ENCODE measurements at places on chromosomes 7 and 10.

DNA sequence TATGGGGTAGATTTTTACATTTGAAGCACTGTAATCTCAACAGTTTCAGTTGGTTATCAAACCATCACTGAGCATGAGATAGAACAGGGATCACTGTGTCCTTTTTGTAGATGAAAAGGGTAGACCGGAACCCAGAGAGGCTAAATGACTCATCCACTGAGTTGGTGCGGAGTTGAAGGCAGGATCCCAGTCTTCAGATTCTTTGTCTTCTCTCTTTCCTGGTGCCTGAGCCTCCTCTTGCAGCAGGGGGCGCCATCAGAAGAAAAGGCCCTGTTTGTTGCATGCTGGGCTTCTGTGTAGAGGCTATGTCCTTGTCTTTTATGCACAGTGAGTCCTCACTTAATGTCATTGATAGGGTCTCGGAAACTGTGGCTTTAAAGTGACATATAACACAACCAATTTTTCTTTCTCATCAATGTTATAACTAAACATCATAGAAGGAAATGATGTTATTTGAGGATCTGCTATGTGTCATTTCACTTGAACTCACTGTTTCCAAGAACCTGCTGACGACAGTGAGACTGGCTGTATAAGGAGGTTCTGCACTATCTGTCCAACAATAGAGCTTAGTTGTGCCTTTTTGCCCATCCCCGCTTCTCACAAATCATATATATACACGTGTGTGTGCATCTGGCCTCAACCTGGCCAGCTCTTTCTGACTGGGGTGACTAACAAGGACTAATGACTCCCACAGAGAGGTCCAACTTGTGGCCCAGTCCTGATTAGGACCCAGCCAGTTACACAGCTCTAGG, 14.3 kb downstream of the ZNF282 start:
- DNase-seq, result peak; percentile 58

DNA sequence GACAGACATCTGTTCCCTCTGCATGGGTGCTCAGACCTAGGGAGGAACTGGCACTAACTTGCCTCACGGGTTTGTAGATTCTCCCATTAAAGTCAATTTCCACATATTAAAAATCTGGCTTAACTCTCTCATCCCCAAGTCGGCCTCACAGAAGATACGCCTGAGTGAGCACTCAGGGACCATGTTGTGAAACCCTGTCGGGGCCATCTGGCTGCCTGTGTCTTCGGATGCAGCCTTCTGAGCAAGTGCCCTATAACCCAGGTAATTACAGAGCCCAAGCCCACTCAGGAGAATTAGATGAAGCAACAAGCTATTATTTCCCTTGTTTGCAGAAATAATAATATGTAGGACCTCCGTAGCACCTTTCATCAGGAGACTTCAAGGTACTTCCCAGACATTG, 219.3 kb upstream of the GLI3 start:
- DNase-seq, result no peak

- DNase-seq, result no peak
Measured at GRCh38 chr7:96026010-96026409, 253.7 kb downstream of the DYNC1I1 start.

- no peak for DNase-seq
Measured at GRCh38 chr10:43293677-43294057, 26.8 kb upstream of the RASGEF1A start.

GRCh38 chr10:3406556-3406955, 234.0 kb upstream of the PITRM1 start:
- no peak for DNase-seq

GRCh38 chr10:61089251-61089650, 145.3 kb upstream of the RHOBTB1 start:
- DNase-seq, result no peak

DNA sequence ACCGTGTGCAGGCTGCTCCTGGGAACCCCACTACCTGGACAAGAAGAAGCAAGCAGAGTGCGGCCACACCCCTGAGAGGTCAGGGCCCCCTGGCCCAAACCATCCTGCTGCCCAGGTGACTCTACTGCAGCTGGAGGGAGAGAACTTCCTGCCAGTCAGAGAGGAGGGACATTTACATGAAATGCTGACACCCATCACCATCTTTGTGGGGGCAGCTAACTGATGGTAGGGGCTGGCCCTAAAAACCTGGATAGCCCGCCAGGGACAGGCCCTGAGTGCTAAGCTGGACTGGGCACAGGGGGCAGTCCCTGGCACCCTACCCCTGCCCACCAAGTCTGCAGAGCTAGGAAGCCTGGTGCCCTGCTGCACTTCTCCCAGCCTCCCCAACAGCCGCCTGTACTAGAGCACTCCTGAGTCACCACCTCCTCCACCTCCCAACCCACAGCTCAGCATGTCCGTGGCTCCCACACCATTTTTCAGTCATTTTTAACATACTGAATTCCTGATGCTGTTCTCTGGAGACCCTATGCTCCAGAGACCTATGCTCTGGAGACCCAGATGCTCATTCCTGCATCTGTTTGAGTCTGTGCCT, 27.5 kb downstream of the DPCD start:
- DNase-seq, result no peak

DNA sequence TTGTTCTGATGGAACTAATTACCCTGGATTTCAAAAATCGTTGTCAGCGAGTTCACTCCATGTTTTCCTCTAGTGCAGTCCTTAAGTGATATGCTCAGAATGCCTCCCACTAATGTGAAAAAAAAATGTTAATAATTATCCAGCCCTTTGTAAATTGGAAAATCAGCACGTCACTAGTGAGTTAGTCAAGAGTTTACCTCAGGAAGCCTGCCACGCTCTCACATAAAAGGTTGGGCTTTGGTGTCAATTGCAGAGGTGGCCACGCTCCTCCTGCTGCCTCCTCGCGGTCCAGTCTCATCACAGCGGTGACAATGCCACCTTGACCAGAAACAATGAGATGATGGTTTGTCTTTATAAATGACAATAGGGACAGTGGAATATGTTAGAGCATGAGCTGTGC, 22.5 kb downstream of the UPP1 start:
- no peak for DNase-seq

GRCh38 chr10:8389630-8390029, 335.1 kb downstream of the GATA3 start:
- DNase-seq, result no peak

- no peak for DNase-seq
Measured at GRCh38 chr10:70651661-70652060, 20.6 kb upstream of the ADAMTS14 start.

- DNase-seq, result no peak
Measured at GRCh38 chr10:11759347-11759746, 17.2 kb downstream of the ECHDC3 start.

DNA sequence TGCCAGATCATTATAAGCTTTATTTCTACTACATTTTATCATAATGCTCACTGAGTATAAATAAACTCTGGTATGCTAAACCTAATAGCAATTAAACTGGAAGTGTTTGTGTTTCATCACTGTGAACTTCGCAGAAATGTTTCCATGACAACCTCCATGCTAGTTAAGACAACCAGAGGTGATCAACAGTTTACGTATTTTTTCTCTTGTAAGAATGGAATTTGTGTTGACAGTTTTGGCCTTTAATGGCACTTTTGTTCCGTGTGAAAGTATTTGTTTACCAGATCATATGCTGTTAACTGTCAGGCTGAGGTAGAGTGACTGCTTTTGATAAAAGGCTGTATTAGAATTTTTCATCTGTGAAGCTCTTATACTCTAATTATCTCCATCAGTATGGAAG, 212.1 kb upstream of the PPP1R3A start:
- no peak for DNase-seq

- DNase-seq, result no peak
Measured at GRCh38 chr7:26337232-26337865, 45.7 kb downstream of the SNX10 start.

DNA sequence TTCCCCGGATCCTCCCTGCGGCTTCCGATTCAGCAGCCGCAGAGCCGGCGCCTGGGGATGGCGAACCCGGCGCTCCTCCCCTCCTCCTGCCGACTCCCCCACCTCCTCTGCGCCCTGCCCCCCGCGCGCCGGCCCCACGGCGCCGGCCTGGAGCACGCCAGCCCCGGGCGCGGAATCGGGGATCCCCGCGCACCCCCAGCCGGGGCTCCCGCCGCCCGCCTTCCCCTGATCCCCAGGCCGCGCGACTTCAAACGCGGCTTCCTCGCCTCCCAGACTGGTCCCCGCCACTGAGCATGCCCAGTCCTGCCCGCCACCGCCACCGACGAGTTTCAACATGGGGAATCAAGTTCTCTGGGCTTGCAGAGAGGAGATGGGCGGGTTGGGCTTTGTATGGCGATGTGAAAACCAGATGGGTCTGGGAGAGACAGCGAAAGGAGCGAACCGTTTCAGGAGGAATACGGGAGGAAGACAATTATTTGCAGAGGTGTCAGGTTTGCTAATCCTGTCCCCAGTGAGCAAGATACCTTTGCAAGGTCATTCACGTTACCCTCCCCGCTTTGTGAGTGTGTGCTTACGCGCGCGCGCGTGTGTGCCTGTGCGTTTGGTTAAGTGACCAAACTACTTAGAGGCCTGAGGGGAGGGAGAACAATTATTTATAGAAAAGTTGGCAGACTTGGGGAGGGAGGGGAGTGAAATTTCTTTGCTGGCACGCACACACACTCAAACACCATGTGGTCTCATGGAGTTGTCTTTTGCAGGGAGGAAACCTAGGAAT, at the start of gene PANK1:
TSS of gene PANK1 (minus strand) at position 276 of the 775 bp plus-strand sequence. CDS start 351 bp downstream, outside the sequence.
- peak; percentile 84 for DNase-seq

- no peak for DNase-seq
Measured at GRCh38 chr7:73313521-73313906, 4.9 kb upstream of the NSUN5 start.

DNA sequence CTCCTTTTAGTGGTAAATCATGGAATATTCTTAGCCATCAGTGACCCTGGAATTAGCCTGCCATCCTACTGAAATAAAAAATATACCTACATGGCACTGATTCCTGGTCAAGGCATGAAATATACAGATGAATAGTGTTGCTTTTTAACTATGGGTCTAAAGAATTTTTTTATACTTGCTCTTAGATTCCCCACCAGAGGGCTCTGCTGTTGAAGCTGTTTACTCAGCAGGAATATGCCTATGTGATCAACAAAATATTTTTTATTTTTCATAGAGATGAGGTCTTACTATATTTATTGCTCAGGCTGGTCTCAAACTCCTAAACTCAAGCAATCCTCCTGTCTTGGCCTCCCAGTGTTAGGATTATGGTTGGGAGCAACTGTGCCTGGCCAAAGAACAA, 13.5 kb downstream of the ZC3HC1 start:
- DNase-seq, result no peak

DNA sequence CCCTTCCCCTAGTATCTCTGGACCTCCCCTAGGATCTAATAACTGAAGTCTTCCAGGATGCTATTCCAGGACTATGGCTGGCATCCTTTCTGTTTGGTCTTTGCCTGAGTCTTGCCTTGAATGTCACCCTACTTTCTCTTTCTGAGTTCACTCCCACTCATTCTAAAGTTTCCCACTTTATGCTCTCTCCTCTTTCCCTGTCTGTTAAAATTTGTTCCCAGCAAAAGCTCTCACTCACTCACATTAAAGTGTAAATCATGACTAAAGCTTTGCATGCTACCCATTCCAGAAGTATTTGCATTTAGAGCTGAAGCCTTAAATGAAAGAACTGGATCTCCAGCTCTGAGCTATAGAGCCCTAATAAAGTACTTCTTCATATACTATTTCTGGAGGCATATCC, 42.1 kb upstream of the RAPGEF5 start:
- no peak for DNase-seq

DNA sequence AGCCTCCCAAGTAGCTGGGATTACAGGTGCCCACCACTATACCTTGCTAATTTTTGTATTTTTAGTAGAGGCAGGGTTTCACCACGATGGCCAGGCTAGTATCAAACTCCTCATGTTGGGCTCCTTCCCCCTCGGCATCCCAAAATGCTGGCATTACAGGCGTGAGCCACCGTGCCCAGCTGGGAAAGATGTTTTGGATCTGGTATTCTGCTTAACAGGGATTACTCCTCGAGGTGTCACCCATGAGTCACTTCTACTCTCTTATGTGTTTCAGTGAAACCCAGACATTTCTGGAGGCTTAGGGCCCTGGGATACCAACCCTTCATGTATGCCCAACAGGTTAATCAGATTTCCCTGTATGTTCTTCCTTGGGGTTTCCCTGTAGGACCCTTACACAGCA, 11.8 kb upstream of the OPN4 start:
- DNase-seq, result no peak

GRCh38 chr7:92904244-92905131, 68.1 kb upstream of the CDK6 start:
- DNase-seq, result peak; percentile 99

- no peak for DNase-seq
Measured at GRCh38 chr10:86662186-86663045, 5.9 kb upstream of the LDB3 start.

DNA sequence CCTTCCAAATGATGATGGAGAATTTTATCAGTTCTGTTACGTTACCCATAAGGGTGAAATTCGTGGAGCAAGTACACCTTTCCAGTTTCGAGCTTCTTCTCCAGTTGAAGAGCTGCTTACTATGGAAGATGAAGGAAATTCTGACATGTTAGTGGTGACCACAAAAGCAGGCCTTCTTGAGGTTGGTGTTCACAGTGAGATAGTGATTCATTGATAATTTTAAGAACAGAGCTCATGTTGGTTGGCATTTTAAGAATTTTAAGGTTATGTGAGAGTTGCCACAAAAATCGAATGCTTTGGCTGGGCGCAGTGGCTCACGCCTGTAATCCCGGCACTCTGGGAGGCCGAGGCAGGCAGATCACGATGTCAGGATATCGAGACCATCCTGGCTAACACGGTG, 25.9 kb downstream of the TAX1BP1 start:
- DNase-seq, result no peak

DNA sequence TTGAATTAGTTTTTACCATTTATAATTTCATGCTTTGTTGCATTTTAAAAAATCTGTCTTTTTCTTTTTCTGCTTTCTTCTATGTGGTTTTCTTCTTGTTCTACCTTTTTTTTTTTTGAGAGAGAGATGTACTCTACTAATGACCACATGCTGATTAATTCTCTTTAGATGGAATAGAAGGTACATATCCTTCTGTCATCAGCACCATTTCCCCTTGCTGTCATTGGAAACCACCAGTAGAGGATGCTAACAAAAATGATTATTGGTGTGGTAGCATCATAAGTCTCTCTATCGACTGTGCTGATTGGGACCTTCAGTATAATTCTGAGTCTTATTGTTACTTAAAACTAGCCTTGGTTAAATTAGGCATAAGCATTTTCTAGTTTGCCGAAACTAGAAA, 3.6 kb downstream of the ZEB1 start:
- DNase-seq, result peak; percentile 35

GRCh38 chr10:1208366-1209311, 152.5 kb downstream of the WDR37 start:
- DNase-seq, result no peak

DNA sequence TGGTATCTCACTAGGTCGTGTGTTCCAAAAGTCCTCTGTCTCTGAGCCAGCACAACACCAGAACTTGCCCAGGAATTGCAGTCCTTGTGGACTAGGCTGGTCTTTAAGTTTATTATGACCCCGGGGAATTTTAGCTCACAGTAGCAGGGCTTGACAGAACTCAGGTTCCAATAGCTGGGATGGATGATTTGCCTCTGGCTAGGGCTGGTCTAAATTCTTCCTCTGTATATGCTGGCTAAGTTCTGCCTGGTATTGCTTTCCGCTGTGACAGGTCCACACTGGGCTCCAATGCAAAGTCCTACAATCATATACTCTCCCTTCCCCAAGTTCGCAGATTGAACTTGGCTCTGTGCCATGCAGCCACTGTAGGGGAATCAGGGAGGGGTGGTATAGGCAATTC, 52.5 kb downstream of the FAS start:
- no peak for DNase-seq

Data from SW480 (cell line).